ENCODE measurements at places on chromosomes 6 and 20.
A peak's percentile ranks its signal among the peaks of the same experiment; 100 is the strongest.

DNA sequence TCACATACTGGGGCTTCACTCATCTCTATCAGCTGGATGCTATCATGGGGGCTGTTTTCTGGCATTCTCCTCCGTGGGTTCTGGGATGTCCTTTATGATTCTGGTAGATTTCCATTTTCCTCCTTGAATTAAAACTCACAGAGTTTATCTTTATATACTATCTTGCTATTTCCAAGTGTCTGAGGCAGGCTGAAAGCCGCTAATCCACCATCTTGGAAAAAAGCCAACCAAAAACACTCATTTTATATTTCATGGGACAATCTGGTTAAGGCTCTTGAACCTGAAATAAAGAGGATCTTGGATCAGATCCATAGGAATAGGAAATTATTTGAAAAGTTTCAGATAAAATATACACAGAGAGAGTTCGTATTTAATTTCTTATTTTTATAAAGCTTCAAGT is 86.0 kb downstream of the AFG1L start:
- DNase-seq: no peak

DNA sequence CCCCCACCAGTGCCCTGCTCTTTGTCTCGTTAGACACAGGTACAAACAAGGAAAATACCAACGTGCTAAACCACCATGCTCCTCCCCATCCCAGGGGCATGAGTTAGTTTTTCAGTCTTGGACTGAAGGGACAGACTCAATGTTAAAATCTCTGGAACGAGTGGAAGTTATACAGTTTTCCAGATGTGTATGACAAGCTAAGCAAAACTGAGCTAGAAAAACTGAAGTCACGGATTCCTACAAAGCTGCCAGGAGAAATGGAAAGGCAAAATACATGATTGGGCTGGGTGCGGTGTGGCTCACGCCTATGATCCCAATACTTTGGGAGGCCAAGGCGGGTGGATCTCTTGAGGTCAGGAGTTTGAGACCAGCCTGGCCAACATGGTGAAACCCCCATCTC is 34.3 kb upstream of the QKI start:
- DNase-seq: no peak

DNA sequence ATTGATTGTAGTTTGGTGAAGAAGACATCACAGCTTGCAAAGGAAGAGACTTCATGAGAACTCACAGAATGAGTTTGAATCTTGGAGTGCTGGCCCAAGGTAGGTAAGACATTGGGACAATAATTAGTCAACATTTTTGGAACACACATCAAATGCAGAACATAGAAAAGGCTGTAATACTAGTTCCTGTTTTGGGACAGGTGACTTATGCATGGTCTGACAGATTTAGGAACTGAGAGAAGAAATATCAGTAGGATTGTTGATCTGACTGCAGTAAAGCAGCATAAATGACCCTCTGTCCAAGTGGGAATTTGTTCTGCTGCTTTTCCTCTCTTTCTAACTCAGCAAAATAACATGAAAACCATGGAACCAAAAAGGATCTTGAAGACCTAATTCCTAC is 102.3 kb upstream of the MAP3K7 start:
- DNase-seq: no peak

GRCh38 chr20:43721429-43722152 is 5.2 kb downstream of the GTSF1L start:
- DNase-seq: no peak

DNA sequence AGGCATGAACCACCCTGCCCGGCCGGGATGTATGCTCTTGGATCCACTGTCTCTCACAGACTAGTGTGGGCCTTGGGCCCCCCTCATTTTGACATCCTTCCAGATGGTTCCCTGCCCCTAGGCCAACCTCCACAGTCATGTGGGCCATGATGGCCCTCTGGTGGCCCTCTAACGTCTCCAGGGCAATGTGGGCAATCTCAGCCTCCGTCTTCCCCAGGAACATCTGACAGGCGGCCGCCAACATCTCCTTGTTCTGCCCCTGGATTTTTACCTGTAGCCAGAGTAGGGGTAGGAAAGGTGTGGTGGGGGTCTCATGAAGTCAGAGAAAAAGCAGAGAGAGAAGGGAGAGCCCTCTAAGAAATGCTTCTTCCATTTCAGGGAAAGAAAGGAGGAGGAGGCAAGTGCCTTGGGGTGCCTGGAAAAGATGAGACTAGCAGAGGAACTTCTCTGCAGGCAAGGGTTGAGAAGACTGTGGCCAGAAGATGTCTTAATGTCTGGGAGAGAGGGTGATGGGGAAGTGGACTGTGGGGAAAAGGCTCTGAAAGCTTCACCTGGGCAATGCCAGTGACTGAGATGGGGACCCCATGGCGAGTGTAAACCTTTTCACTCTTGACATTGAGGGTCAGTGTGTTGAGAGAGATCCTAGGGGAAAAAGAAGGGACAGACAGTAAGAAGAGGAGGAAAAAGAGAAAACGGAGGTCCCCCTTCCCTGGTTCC is 1.3 kb downstream of the FLOT1 start:
- no peak for DNase-seq

GRCh38 chr6:30494291-30494861 is 5.1 kb downstream of the HLA-E start:
- DNase-seq: no peak

DNA sequence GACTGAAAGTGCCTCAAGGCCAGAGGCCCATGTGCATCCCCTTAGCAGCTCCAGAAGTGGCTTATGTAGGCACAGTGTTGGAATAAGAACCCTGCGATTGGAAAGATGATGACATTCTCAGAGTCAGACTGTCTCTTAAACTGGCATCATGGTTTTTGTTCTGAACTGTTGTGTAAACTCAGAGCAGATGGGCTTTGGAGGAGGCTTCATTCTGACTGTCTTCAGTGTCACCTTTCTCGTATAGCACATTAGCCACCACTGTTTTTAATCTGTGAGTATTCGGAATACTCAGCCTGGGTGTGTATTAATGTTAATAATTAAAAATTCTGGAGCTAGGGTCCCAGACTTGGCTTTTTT is 140.9 kb downstream of the JARID2 start:
- DNase-seq: no peak

DNA sequence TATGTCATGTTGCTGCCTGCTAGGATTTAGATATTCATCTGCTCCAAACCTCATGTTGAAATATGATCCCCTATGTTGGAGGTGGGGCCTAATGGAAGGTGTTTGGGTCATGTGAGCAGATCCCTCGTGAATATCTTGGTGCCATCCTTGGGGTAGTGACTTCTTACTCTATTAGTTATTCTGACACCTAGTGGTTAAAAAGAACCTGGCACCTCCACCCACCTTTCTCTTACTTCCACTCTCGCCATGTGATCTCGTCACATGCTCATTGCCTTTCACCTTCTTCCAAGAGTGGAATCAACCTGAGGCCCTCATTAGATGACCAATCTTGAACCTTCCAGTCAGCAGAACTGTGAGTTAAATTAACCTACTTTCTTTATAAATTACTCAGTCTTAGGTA is 549.4 kb upstream of the SYNCRIP start:
- DNase-seq: no peak

GRCh38 chr6:5724911-5725310 is 281.8 kb downstream of the NRN1 start:
- DNase-seq: no peak

- DNase-seq: no peak
These were observed 1684.7 kb downstream of the HACE1 start for GRCh38 chr6:103175056-103175455.

- no peak for DNase-seq
These were observed 12.9 kb upstream of the NT5E start for GRCh38 chr6:85436939-85437495.

GRCh38 chr6:51411496-51412125 is 592.9 kb downstream of the TFAP2B start:
- DNase-seq: no peak

GRCh38 chr6:163572612-163573011 is 158.1 kb downstream of the QKI start:
- DNase-seq: no peak

DNA sequence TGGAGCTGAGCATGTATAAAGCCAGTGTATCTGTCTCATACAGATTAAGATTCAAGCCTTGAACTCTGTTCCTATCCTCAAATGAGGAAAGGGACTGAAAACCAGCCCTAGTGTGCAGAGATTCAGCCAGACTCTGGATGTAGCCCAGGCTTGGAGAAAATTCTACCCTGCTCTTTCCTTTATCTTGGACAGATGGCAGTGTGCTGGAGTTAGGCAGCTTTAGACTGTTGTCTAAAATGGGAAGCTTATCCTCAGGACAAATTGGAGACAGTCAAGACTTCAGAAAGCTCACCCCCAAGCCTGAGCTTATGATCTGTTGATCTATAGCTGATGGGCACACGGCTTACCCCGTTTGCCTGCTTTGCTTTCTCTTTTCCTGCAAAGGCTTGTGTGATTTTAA is 1057.6 kb downstream of the KIF16B start:
- DNase-seq: no peak

GRCh38 chr6:91276315-91276714 is 689.4 kb upstream of the MAP3K7 start:
- DNase-seq: no peak

GRCh38 chr6:12962529-12962928 is 246.0 kb downstream of the PHACTR1 start:
- DNase-seq: no peak

GRCh38 chr6:7649037-7649810 is 59.2 kb downstream of the SNRNP48 start:
- DNase-seq: no peak

- DNase-seq: no peak
These were observed 6.7 kb upstream of the LCA5 start for GRCh38 chr6:79543886-79544285.

GRCh38 chr20:58086763-58087561 is 141.5 kb downstream of the ANKRD60 start:
- peak; percentile 5 for DNase-seq

GRCh38 chr6:139369568-139370282 is 4.7 kb downstream of the CITED2 start:
- DNase-seq: peak; percentile 18

DNA sequence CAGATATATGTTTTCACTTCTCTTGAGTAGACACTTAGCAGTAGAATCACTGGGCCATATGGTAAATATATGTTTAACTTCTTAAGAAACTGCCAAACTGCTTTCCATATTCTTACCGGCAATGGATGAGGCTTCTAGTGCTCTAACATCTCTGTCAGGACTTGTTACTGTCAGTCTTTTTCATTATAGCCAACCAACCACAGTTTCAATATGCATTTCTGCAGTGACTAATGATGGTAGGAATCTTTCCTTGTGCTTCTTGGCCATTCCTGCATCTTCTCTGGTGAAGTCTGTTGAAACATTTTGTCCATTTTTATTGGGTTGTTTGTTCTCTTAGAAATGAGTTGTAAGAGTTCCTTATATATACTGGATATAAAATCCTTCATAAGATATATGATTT is 66.0 kb upstream of the SYNDIG1 start:
- no peak for DNase-seq

GRCh38 chr6:55875400-55875799 is at the start of gene BMP5:
Gene BMP5, minus strand, starts transcription at chr6:55875590. Its CDS starts 725 bp downstream, at chr6:55874865.
- DNase-seq: no peak

- DNase-seq: no peak
These were observed 135.3 kb downstream of the LINC00237 start for GRCh38 chr20:20970841-20971240.

DNA sequence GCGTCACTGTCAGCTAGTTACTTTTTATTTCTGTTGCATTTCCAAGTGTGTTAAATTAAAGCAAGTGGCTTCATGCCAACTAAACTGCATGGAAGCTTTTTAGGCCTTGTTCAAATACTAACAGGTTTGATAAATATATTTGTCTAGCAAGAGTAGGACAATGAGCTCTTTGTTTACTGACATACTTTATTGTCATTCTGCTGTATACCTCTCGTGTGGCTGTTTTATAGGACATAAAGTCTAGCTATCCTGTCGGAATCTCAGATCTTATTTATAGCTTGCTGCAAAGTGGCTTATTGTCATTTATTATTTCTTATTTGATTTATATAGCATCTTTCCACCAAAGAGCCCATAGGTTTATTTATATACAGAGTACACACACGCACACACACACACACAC is 711.1 kb downstream of the KIF16B start:
- DNase-seq: no peak

DNA sequence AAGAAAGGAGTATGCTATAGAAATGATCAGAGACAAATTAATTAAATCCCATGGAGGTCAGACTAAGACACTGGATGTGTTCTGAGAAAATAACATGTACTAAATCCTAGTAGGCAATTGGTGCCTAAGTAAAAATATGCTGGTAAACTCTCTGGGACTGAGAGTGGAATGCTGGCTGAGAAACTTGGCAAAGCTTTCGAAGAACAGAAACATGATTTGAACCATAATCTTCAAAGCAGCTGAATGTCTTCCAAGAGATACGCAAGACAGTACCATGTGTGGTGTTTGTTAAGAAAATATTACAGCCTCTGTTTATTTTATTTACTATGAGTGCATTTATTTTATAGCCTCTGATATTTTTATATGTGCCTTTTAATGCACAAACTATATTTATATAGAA is 55.2 kb downstream of the EFHC1 start:
- DNase-seq: no peak

DNA sequence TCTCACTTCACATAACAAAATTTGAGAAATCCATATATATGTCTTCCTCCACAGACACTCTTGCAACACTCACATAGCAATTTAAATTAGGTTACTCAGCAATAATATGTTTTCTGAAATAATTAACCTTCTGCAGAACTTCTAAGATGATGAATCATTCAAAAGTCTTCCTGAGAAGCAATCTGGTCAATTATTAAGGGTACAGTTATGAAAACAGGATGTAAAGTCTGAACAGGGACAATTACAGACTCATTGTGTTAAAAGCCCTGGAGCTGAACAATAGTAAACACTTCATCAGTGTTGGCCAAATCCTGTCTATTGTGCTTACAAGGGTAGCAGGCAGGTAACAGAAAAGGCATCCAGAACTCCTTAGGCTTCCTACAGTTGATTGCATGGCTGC is 75.4 kb downstream of the FILIP1 start:
- no peak for DNase-seq

DNA sequence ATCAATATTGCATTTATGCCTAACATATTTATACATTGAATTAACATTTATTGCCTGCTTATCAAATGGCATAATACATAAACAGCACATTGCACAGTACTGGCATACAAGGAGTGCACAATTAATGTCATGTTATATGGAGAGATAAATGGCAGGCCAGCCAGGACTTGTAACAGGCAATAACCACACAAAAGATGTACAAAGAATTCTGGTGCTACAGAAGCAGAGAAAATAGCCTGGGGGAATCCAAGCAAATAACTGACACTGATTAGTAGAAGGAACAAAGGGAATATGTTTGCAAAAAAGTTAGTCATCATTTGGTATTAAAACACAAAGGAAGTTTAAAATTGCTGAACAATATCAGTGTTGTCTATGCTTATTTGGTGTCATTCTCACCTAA is 27.3 kb downstream of the COL21A1 start:
- DNase-seq: no peak

GRCh38 chr20:13139459-13140150 is 81.5 kb upstream of the ISM1 start:
- DNase-seq: no peak
